ENCODE measurements at places on chromosomes 7 and 10. TPM values are rescaled to one million over a fixed set of nuclear protein-coding genes. Genes with fewer than 3 reads are reported as not detected.

Gene ELN
- not detected for total RNA-seq

Gene SPDYE9
- total RNA-seq: not detected

Gene ASAH2
- 2.0 TPM for total RNA-seq

Gene SKIDA1
- not detected for total RNA-seq

Gene TMEM236
- total RNA-seq: 0.02 TPM

Gene CCNY
- total RNA-seq: 55.3 TPM

Gene CALML3
- total RNA-seq: not detected

Gene NPY4R
- not detected for total RNA-seq

Gene TMEM270
- not detected for total RNA-seq

Gene FAM24B
- 14.2 TPM for total RNA-seq

Gene NAT16
- not detected for total RNA-seq

Gene LLCFC1
- total RNA-seq: not detected

Gene ZNF655
- total RNA-seq: 108 TPM

Gene MARVELD1
- total RNA-seq: 2.7 TPM

Gene CLEC5A
- total RNA-seq: not detected

Gene ARHGEF5
- total RNA-seq: 9.8 TPM

Gene SYPL1
- 27.4 TPM for total RNA-seq

Gene ADAM8
- total RNA-seq: 302 TPM

Gene APBB1IP
- total RNA-seq: 59.3 TPM

Gene FAM25G
- not detected for total RNA-seq
